ENCODE measurements at places on chromosomes 1 and 21. TPM values are rescaled to one million over a fixed set of nuclear protein-coding genes. Genes with fewer than 3 reads are reported as not detected.

GRCh38 chr1:201791779-201792173 is 37.2 kb upstream of the IPO9 start:
- DNase-seq: no peak

- DNase-seq: no peak
These were observed 13.6 kb upstream of the C1orf185 start for GRCh38 chr1:51088474-51088873.

- DNase-seq: peak; percentile 49
These were observed 953 bp upstream of the NDUFS2 start for GRCh38 chr1:161200992-161201835.

GRCh38 chr1:89130716-89131115 is 4.8 kb upstream of the GBP2 start:
- DNase-seq: no peak

- no peak for DNase-seq
These were observed 167.9 kb downstream of the KIF26B start for GRCh38 chr1:245322673-245323072.

DNA sequence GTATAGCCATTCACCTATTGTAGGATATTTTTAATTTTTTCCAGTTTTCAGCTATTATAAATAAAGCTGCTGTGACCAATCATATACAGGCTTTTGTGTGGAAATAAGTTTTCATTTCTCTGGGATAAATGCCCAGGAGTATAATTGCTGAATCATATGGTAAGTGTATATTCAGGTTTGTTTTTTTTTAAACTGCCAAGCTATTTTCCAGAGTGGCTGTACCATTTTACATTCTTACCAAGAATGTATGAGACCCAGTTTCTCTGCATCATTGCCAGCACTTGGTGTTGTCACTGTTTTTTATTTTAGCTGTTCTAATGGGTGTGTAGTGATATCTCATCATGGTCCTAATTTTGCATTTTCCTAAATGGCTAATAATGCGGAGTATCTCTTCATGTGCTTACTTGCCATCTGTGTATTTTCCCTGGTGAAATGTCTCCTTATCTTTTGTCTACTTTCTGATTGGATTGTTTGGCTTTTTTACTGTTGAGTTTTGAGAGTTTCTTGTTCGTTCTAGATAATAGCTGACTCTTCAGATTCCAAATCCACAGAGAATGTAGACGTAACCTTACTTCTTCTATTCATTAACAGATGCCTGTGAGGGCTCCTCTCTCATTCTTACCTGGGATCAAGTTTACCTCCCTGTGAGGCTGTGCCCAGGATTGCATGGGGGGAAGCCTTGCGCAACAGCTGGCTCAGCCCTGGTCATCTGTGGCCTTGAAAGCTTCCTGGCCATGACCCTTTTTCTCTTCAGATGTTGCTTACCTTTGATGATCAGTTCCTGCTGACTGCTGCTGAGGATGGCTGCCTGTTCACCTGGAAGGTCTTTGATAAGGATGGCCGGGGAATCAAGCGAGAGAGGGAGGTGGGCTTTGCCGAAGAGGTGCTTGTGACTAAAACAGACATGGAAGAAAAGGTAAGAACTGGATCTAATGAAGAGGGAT is 42.6 kb downstream of the CFAP57 start:
- DNase-seq: no peak

DNA sequence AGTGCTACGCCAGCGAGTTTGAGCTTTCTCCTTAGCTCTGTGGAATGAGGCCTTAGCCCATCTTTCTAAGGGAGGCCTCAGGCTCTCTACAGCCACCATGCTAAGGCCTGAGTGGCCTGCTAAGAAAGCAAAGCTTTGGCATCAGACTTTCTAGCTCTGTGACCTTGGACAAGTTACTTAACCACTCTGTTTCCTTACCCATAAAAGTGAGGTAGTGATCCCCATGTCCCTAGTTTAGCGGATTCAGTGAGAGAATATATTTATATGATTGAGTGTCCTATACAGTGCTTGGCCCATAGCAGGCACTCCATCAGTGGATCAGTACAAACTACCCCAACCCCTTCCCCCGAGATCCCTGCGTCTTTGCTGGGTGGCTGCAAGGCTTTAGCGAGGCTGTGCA is 4.0 kb downstream of the POGK start:
- no peak for DNase-seq

DNA sequence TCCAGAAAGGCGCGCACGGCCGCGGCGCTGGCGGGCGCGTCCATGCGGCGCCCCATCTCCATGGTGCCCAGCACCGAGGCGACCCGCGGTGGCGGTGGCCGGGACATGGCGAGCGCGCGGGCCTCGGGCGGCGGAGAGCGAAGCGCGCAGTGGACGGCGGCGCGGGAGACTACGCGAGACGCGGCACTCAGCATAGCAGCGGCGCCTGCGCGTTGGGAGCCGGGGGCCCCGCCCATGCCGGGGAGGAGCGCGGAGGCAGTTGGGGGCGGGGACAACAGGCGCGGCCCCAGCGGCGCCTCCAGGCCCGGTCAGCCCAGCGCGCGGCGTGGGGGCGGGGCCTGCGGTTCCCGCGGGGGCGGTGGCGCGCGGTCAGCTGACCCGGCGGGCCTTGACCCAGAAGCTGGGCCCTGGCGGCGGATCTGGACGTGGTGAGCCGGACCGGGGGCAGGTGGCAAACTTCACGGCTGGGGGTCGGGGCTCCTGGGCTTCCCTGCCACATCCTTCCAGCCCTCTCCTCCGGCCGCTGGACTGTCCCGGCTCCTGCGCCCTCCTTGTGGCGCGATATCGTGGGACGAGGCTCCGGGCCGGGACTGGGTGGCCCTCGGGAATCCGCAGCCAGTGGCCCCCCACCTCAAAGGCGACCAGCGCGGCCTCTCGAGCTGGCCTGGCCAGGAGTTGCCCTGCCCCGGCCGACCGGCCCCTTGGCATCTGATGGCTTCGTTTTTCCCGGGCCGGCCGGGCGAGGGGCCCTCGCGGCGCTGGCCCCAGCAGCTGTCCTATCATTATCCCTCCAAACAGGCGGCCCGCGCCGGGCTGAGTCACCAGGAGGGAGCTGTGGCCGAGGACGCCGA is at the start of the genes AKR7A2 and SLC66A1:
Gene AKR7A2 (minus strand): TSS at position 214 of the 851 bp plus-strand sequence. CDS start 20 bp downstream, at position 194.
Gene SLC66A1 (plus strand): TSS at position 396 of the 851 bp plus-strand sequence. CDS start 5,352 bp downstream, outside the sequence.
- peak; percentile 98 for DNase-seq

DNA sequence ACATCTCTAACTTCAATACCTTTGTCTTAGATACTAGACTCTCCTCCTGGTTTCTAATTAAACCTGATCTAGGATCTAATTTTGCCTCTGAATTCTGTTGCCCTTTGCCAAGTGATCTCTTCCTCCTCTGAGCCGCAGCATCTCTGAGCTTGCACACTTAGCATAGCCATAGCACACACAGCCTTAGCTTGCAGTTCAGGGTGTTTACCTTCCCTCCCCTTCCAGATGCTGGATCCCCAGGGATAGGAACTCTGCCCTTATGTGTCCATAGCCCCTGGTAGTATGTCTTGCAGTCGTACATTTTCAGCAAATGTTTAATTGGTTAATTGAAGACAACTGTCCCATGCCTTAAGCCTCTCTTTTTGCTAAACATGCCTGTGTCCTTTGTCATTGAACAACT is 30.3 kb downstream of the SELL start:
- no peak for DNase-seq

GRCh38 chr1:45629035-45629434 is 5.2 kb upstream of the CCDC17 start:
- DNase-seq: no peak

- no peak for DNase-seq
These were observed 55.5 kb downstream of the OLFML3 start for GRCh38 chr1:114034567-114035303.

GRCh38 chr1:235075048-235075776 is 53.4 kb downstream of the TOMM20 start:
- peak; percentile 80 for DNase-seq

GRCh38 chr1:156860113-156860627 is 495 bp upstream of the NTRK1 start:
- DNase-seq: peak; percentile 79

DNA sequence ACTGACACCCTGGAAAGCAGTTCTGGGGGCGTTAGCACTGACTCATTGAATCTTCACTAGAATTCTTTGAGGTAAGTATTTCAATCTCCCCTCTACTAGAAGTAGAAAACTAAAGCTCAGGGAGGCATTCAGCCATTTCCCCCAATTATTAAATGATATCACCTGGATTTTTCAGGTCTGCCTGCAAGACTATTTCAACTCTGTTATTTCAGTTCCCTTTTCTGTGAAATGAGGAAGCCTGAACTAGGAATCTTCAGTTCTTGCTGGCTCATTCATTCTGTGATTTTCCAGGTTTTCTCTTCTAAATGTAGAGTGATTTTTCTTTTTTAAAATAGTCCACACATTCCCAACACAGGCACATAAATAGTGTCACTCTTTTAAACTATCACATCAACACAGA is 337.0 kb upstream of the NR5A2 start:
- DNase-seq: no peak

DNA sequence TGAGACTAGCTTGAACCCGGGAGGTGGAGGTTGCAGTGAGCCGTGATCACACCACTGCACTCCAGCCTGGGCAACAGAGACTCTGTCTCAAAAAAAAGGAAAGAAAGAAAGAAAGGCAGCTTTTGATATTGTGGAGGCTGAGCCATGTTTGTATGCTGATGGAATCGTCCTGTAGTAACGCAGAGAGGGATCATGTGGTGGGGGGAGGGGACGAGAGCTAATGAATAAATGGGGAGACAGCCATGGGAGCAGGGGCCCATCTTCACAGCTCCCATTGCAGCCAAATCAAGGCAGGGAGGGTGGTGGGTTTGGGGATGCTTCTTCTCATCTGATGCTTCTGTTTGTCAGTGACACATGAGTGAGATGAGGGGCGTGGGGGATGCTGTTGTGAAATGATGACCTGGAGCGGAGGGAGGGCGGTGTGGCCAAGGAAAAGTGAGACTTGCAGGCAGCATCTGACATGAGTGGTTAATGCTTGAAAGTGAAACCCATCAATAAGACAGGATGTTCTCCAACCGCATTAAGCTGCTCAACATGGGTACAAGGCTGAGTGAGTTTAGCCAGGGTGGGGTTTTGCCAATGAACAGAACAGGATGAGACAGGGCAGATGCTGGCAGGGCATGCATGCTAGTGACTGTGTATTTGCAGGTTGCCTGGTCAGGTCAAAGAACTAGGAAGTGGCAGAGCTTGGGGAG is 16.7 kb downstream of the SPATA21 start:
- no peak for DNase-seq

GRCh38 chr1:9643351-9644256 is 7.9 kb upstream of the PIK3CD start:
- no peak for DNase-seq

DNA sequence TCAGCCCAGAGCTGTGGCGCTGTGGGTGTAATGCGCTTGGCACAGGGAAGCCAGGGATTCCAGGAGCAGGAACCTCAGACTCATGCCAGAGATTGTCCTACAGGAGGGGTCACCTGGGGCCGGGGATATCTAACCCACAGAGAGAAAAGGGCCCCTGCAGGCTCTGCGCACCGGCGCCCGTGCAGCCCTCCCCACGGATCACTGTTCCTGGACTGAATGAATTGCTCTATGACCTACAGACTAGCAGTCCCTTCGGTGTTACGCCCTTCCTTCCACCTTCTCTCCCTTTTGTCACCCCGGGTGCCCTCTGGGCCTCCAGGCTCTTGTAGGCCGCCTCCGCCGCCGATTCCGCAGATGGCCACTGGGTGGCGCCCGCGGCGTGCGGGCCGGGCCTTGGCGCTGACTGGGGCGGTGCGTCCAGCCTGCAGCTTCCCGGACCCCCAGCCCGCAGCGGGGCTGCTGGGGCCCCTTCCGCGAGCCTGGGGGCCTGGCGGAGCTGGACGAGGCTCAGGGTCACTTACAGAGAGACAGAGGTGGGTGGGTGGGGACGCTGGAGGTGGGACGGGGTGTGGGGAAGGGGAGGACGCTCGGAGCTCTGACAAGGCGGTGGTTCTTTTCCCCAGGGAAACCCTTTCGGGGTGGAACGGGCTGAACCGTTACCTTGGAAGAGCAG is 101.3 kb downstream of the IER5 start:
- peak; percentile 82 for DNase-seq

- no peak for DNase-seq
These were observed 6.1 kb upstream of the ARL8A start for GRCh38 chr1:202150602-202151001.

GRCh38 chr21:20108016-20108415 is 890.2 kb upstream of the NCAM2 start:
- no peak for DNase-seq

DNA sequence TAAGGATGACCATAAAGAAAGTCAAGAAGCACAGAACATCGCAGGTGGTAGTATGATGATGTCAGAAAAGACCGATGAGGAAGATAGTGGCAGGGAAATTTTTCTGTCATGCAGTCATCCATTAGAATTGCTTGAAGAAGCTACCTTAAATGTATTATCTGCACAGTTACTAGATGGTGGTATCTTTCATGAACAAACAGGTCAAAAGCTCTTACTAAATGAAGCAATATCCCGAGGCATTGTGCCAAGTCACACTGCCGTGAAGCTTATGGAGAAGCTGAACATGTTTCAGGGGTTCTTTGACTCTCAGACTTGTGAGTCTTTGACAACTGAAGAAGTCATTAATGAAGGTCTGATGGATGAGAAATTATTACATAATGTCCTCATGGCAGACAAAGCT is 128.8 kb downstream of the MACF1 start:
- DNase-seq: no peak

GRCh38 chr1:26356106-26356505 is 2.2 kb upstream of the CRYBG2 start:
- no peak for DNase-seq

DNA sequence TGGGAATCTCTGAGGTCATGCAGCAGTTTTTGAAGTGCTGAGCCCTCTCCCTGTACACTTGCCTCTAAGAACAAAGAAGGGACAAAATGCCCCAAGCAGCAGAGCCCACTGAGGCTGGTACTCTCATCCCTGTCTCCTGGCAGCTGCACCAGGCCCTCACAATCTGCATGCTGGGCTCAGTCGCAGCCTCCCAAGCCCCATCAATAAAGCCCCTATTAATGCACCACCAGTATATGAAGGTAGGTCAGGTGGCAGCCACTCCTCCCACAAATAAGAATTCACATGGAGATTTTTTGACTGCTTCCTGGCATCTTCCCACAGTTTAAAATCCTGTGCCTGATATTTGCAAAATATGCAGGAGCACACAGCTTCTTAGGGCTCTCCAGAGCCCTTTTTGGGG is 181.2 kb upstream of the PALMD start:
- DNase-seq: no peak

Gene UBQLN4
- total RNA-seq: 14.0 TPM

Gene KCNK2
- total RNA-seq: not detected

Gene COPA
- total RNA-seq: 198 TPM

Gene PARS2
- total RNA-seq: 3.6 TPM

Gene TMEM79
- total RNA-seq: not detected

Gene KCNA2
- total RNA-seq: not detected

Gene SH2D1B
- total RNA-seq: not detected

Gene CRYZL1
- 20.1 TPM for total RNA-seq

Gene RGS4
- total RNA-seq: 60.7 TPM
